ENCODE measurements at places on chromosomes 5 and 9.

- DNase-seq: no peak
Measured at GRCh38 chr5:87243161-87243844, 24.4 kb upstream of the RASA1 start.

DNA sequence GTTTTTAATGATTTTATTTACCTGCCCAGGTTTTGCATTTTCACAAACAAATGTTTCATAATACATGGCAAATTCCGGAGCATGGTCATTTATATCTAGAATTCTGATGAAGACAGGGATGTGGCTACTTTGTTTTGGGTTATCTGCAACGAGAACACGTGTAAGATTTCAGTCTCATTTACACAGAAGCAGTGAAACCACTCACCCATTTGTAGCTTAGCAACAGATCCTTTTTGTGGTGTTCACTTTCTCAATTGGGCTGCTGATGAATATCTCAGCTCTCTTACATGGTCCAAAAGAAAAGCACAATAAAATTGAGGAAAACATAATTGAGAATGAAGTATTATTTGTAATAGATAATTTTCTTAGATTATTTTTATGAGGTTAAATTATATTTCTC, 148.6 kb downstream of the CDH9 start:
- DNase-seq: no peak

DNA sequence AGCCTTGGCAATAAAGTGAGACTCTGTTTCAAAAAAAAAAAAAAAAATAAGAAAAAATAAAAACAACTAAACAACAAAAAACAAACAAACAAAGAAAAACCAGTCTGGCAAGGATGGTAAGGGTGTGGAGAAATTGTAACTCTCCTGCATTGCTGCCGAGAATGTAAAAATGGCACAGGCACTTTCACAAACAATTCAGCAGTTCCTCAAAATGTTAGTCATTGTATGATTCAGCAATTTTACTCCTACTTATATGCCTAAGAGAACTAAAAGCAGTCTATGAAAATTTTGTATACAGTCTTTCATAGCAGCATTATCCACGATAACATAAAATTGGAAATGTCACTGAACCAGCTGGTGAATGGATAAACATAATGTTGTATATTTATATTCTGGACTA, 280.4 kb downstream of the CDH9 start:
- DNase-seq: no peak

GRCh38 chr5:12876541-12877298, 972.5 kb upstream of the CTNND2 start:
- DNase-seq: no peak

DNA sequence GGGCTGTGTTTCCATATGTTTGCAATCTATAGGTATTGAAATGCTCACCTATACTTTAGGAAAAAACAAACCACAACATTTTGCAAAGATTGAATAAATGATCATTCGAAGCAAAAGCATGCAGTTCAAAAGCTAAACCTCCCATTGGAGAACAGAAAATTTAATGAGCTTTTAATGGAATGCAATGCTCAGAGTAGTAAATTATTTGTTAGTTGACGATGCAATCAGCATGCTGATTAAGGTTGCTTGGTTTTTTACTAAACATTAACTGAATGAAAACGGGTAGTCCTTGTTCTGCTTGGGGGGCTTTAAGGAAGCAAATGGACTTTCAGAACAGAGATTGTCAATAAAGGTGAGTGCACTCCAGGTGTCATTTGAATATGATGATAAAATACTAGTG, 123.3 kb upstream of the TMEM161B start:
- DNase-seq: no peak

DNA sequence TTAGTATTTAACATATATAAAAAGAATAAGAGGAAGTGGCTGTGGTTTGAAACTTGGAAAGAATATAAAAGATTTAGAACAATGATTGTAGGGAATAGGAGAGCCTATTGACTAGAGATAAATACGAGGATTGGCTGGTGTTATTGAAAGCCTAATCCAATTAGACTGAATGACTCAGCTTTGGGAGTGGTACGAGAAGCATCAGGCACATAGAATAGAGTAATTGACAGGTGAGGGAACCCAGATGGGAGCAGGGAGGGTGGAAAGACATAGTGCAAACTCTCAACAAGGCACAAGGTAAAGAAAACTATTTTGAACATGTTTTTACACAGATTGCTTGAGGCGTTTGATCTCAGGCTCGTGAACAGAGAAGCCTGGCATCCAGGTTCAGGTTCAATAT, 338.9 kb upstream of the KLF9 start:
- no peak for DNase-seq

DNA sequence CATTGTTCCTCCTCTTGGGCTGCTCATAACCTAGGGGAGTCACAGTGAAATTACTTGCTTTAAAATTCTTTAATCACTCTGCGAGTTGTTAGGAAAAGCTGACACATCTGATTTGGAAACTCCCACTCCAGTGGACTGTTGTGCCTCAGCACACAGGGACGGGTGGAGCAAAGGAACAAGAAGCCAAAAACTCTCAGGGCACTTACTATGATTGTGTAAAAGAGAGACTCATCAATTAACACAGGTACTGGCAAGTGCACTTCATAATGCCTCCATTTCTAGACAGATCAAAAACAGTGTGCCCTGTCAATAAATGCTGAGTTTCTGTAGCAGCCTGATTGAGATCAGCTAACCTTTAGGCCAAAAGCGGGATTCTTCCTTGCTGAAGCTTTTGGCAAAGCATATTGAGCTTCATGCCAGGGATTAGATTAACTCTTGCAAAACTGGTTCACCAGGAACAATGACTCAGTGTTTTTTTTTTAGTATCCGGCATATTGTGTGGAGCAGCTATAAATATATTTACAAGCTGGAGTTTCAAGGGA, 55.9 kb downstream of the TMC1 start:
- peak; percentile 48 for DNase-seq

DNA sequence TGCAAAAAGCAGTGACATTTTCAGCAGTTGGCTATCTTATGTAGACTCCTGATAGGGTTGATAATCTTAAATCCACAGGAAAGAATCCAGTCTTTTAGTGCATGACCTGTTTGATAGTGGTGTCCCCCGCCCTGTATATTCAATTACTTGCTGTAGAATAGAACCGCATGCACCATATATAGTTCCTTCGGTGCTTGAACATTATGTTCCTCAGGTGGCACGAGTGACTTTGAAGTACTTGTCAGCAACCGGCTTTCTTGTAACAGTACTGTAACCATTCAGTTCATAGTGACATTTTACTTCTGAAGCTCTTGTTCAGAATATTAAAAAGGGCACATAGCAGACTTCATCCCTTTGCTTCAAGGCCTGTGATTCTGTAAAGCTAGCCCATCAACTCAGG, 163.2 kb upstream of the KLF9 start:
- no peak for DNase-seq

GRCh38 chr5:87307796-87308423, 40.2 kb downstream of the RASA1 start:
- DNase-seq: no peak

DNA sequence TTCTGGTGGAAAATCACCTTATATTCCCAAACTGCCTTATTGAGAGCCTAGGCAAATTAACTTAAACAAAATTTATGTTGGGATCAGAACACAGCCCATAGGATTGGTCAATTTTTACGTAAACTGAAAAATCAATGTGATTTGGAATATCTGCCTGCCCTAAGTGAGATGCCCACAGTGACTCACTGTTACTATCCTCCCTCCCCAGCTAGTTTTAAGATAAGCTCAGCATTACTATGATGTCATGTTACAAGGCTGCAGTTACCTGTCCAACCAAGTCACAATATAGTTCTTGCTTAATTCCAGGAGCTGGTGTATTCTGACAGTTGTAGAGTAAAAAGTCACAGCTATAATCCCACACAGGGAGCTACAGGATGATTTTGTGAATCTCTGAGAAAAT, 23.1 kb downstream of the SKP1 start:
- no peak for DNase-seq

DNA sequence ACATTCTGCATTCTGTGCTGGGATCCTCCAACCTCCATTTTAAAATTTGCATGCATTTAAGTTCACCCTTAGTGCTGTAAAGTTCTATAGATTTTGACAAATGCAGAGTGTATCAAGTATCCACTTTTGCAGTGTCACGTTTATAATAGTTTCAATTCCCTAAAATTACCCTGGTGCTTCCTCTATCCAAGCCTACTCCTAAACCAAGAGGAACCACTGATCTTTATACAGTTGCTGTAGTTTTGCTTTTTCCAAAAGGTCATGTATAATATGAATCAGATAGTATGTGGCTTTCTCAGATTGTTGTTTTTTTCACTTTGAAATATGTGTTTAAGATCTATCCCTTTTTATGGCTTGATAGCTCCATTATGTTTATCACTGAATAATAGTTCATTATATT, 468.4 kb upstream of the CDH6 start:
- DNase-seq: no peak

- no peak for DNase-seq
Measured at GRCh38 chr5:54388811-54389210, 66.7 kb upstream of the HSPB3 start.

DNA sequence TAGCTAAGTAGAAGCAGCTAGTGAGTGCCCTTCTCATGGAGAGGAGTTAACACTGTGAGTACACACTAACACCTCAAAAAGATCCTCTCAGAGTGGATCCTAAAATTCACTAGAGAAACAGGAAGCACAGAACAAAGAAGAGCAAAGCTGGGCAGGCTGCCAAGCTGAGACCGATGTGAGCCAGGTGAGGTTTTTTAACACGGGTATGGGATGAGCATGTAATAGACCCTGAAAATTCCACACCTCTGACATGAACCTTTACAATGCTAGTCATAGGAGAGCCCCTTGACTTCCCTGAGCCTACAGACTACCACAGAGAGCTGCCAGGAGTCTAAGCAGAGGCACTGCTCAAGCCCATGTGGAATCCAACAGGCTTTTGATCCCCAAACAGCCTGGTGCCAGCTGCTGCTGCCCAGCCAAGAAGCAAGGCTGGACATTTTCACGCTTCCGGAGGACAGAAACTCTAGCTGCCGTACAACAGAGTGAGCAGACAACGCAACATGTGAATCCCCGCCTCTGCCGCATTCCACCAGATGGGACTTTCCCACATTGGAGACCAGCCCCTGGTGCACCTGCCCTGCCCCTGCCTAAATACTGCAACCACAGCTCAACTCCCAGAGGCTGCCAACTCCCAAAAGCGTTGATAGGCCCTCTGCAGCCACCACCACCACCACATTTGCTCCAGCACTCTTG, 280.8 kb downstream of the CDH10 start:
- DNase-seq: peak; percentile 17

DNA sequence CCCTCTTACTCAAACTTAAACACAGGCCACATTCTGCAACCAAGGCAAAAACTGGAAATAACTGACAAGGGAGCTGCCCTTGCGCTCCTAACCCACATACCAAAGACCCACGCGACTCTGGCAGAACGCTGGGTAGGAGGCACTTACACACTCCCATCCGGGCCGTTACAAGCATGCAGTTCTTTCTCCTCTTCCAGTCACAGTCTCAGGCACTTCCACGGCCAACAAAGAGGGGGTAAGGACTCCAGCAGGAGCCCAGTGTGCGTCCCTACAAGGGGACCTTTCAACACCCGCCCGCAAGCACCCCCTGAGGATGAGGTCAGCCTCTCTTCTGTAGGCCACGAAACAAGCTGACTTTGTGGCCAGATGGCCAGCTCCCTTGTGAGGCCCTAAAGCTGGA, 57.4 kb downstream of the SERINC5 start:
- no peak for DNase-seq

DNA sequence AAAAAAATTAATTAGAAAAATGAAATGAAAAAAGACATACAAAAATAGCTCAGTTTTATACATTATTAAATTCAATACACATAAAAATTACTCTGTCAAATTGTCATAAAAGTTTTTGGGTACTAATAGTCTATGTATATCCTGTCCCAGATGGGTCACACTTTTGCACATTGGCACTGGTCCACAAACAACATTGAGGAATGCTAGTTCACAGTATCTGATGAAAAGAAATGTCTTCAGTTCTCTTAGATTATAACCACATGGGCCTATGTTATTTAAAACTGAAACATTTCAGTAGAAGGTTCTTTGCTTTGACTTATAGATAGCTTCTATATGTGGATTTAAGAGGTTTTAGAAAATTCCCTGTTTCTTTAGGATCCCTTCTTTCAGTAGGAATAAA, 39.8 kb downstream of the LNPEP start:
- DNase-seq: no peak

- no peak for DNase-seq
Measured at GRCh38 chr5:3265936-3266335, 329.7 kb upstream of the IRX1 start.

DNA sequence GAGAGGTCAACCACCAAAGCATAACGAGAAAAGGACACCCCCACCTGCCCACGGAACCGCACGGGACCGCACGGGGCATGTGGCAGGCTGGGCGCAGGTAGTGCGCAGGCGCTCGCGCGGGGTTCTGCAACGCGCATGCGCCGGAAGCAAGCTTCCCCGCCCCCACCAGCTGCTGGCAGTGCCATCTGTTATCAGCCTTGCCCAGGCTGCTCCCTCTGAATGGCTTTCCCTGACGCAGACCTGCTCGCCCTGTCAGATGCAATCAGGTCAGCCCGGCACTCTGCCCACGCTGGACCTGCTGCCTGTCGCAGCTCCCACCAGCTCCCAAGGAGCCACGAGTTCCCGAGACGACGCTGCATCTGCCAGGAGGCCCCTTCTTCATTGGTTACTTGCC, 22.8 kb downstream of the PTCH1 start:
- DNase-seq: no peak

- DNase-seq: no peak
Measured at GRCh38 chr5:121887727-121888126, 36.0 kb downstream of the FTMT start.

- no peak for DNase-seq
Measured at GRCh38 chr5:168642019-168642418, 62.9 kb upstream of the PANK3 start.

DNA sequence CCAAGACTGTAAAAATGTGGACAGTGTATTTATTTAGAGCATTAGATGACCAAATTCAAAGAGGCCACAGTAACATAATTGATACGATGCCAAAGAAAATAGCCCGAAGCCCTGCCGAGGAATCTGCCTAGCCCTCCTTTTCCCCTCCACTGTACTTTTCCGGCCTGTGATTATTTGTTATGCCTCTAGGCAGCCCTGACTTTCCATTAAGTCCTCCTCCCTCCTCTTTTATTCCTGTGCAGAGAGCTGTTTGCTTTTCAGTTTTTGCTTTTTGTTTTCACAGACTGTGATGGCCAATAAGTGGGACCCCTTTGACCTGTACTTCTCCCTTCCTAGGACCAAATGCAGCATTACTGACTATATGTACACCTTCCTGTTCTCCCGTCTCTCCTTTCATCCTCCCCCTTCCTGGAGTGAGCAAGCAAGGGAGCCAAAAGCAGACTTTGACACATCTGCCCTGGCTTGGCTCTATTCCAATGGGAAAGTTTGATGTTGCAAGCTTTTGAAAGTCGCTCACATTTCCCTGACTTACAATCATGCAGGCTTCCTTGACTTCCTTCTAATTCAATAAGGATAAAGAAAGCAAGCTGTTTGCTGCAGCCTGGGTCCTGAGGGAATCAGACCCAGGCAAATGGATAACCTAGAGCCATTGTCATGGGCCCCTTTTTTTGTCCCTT, 76.1 kb downstream of the NREP start:
- peak; percentile 62 for DNase-seq

Data from urothelium cell line (cell line).